ENCODE measurements at places on chromosomes 5 and 9.

DNA sequence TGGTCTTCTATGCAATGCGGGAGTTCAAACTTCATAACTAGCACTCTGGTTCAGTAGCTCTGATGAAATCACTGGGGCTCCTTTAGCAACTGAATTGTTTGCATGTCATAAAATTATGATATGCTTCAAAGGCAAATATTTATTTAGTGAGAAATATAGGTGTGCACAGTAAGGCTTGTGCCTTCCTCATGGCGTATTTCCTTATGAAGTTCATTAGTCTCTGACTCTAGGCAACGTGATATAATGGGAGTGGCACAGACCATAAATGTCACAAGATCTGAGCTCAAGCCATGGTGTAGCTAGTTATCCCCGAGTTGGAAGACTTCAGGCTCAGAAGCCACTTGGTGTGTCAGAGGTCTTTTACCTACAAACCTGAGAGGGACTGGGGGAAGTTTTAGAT lies 35.5 kb downstream of the PIP5K1B start:
- DNase-seq: no peak

GRCh38 chr5:7576023-7576715 lies 180.2 kb downstream of the ADCY2 start:
- no peak for DNase-seq

GRCh38 chr5:40258222-40258621 lies 421.5 kb upstream of the PTGER4 start:
- DNase-seq: no peak

DNA sequence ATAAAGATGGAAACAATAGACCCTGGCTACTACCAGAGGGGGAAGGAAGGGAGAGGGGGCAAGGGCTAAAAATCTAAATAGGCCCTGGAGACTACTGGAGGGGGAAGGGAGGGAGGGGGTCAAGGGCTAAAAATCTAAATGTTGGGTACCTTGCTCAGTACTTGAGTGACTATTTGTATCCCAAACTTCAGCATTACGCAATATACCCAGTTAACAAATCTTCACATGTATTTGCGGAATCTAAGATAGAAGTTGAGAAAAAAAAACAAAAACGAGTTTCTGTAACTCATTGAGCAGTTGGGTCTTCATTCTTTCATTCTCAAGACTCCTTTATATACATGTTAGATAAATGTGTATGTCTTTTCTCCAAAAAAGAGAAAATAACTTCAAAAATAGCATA lies 537.4 kb downstream of the TAF11L14 start:
- DNase-seq: no peak

GRCh38 chr5:171351536-171352073 lies 36.0 kb upstream of the NPM1 start:
- no peak for DNase-seq

DNA sequence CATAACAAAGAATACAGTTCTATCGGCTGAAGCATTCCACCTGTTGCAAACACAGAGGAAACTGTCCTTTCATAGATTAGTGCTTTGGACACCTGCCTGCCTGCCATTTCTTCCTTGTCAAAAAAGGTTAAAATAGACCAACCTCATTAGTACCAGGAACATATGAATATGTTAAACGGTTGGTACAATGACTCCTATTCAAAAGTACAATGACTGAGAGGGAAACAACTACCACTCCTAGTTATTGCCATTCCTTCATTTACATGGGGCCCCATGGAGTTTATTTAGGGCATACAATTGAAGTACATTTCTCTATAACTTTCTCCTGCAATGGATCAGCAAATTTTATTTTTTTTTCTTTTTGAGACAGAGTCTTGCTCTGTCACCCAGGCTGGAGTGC lies 77.4 kb upstream of the PIP5K1B start:
- DNase-seq: no peak

Measured in left ventricle myocardium inferior (tissue), 1 donor.